Dermis microvascular lymphatic vessel endothelial cell (primary cell): ENCODE measurements at places on chromosomes 16 and 17. TPM values are rescaled to one million over a fixed set of nuclear protein-coding genes. Genes with fewer than 3 reads are reported as not detected.
A peak's percentile ranks its signal among the peaks of the same experiment; 100 is the strongest.

- peak; percentile 7 for DNase-seq
Measured at GRCh38 chr17:60959011-60959410, 281.4 kb downstream of the BCAS3 start.

- no peak for DNase-seq
Measured at GRCh38 chr16:7644176-7644575, 311.5 kb downstream of the RBFOX1 start.

DNA sequence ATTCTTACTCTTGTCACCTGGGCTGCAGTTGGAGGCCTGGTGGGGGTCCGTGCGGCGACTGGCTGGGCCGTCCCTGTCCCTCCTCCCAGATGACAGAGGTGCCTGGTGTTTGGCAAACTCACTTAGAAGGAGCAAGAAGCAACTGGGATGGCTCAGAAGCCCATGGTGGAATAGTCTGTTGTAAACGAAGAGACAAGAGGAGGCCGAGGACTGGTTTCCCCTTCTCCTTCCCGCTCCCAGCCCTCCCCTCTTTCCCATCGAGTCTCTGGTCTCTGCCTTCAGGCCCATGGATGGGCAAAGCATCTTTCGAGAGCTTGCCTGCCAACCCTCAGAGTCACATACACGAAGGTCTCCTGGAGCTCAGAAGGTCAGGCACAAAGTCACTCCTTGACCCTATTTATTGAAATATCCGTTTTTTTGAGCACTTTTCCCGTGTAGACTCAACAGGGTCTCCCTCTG is 364.4 kb downstream of the SEC14L1 start:
- DNase-seq: no peak

DNA sequence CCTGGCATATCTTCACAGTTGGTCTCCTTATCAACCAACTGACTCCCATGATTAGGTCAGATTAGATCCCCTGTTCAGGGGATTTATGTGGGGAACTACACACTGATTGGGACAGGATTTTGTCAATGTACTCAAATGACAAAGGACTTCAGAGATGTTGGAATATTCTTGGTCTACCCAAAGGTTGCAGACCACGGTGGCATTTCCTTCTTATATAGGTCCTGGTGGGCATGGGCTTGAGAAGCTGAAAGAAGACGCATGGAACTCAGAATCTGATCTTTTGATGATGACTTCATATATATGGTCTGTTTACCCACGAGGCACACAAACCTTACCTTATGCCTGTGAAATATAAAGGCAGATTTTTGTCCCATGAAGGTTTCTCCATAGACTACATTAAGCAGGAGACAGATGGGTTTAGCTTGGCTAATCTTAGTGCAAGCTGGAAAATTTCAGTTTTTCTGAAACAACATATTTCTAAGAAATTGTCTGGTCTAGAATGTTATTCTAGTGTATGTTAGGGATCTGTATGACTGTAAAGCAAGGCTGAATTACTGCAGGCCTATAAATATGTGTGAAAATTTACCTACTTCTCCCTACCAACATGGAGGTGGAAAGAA is 33.5 kb downstream of the HLF start:
- no peak for DNase-seq

DNA sequence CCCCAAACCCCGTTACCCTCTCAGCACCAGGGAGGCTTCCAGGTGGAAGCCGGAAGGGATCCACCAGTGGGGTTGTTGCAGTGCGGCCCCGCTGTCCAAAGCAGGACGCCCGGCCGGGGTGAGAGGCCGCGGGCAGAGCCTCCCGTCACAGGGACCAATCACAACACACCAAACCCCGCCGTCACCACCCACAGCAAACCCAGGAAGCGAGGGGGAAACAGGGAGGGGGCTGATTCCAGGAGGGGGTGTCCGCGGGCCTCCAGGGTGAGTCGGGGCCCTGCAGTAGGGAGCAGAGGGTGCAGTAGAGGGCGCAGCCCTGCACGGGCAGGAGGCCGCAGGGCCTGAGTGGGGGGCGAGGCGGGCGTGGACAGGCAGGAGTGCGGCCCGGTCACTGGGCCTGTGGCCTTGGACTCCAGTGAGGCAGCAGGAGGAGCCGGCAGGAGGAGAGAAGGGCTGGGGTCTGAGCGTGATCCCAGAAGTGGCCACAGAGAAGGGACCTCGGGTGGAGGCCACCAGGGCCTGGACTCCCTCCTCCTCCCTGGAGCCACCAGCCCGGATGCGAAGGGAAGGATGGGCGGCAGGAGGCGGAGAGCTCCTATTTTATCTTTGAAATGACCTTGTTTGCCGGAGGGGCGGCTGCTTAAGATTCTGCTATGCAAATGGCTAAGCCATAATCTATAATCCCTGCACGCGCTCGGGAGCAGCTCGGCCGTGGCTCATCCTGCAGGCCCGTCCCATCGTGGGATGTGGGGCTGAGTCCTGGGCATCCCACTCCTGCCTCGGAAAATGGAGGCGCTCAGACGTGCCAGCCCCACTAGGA is 41.5 kb downstream of the ZFPM1 start:
- no peak for DNase-seq

- peak; percentile 46 for DNase-seq
Measured at GRCh38 chr16:71360378-71360777, 1.9 kb downstream of the CALB2 start.

DNA sequence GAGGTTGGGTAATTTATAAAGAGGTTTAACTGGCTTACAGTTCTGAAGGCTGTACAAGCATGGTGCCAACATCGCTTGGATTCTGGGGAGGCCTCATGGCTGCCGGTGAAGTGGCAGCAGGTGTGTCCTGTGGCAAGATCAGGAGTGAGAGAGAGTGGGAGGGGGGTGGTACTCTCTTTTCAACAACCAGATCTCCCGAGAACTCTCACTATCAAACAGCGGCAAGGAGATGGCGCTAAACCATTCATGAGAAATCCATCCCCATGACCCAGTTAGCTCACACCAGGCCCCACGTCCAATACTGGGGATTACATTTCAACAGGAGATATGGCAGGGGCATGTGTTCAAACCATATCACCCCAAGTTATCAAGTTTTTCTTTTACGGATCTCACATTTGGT is 44.0 kb upstream of the CBX4 start:
- DNase-seq: no peak

GRCh38 chr17:63001689-63002394 is 35.8 kb downstream of the TANC2 start:
- DNase-seq: no peak

GRCh38 chr16:87575027-87575804 is 27.1 kb upstream of the JPH3 start:
- no peak for DNase-seq

GRCh38 chr17:56598466-56598865 is 5.0 kb downstream of the NOG start:
- DNase-seq: no peak

DNA sequence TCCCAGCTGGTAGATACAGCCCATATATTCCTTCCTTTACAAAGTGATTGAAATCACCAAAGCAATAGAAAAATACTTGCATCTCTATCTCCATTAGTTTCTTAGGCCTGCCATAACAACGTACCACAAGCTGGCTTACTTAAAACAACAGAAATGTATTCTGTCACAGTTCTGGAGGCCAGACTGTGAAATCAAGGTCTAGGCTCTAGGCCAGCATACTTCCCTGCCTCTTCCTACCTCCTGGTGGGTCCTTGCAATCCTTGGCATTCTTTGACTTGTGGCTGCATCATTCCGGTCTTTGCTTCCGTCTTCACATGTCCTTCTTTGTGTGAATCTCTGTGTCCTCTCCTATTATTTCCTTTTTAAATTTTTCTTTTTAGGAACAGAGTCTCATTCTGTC is 62.5 kb downstream of the ERCC4 start:
- DNase-seq: no peak

GRCh38 chr16:75296606-75297005 is 45.2 kb upstream of the BCAR1 start:
- DNase-seq: peak; percentile 91

DNA sequence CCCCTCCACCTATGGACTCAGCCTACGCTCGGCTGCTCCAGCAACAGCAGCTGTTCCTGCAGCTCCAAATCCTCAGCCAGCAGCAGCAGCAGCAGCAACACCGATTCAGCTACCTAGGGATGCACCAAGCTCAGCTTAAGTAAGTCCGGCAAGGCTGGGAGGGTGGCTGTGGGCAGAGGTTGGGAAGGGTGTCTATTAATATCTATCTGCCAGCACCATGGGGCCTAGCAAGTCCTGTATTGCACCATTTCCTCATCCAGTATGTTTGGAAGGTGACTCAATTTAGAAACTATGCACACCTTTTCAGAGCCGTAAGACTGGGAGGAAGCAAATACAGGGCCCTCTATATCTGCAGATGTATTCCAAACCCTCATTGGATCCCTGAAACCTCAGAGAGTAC is 45.0 kb upstream of the ARHGAP44 start:
- DNase-seq: no peak

DNA sequence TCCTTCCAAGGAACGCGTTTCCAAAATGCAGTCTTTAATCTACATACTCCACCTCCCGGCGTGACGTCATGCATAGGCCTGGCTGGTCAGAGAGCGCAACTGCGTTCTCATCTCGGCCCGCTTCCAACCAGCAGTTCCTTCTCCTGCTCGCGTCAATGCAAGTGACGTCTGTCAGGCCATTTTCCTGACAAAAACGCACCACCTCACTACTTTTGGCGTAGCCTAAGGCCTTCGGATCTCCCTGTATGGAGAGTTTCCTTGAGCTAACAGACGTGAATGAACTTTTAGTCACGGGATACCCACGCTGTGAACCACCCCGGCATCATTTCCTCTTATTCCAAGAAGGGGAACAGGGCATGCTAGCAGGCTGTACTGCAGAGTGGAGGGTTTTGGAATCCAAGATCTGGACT is 25.0 kb downstream of the TEX14 start:
- peak; percentile 42 for DNase-seq

GRCh38 chr17:82301916-82302567 is 15.4 kb downstream of the CD7 start:
- no peak for DNase-seq

DNA sequence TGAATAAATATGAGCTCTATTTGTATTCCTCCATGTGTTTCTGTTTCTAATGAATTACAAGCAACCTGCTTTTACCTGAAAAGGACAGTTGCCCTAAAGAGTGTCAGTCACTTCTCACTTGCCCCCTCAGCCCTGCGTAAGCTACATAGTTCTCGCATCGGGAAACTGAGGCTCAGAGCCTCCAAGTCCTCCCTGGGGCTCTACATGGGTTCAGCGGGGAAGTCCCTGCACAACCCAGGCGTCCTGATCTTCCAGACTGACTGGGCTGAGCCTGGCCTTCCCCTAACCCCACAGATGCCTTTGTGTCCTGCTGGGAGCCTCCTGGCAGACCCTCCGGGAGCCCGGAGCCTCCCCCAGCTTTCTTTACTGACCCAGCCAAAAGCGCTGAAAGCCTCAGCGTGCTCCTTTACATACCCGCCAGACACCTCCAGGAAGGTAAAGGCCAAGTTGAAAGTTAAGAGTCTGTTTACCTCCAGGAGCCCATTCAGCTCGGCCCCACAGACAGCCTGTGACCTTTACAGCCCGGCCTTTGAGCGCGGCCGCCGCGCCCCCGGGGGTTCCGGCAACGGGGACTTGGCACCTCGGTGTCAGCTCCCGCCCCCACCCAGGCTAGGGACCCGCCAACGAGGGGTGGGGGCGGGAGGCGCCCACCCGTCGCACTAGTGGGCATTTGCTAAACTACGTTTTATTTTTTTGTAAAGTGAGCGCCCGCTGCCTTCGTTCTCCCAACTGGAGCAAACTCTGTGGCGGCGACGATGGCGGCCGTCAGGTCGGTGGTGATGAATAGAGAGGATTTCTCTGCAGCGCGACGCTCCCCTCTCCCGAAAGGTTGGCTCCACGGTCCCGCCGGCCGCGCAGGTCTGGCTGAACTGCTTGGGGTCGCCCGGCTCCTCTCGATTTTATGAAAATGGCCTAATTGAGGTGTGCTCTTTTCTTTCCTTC is 4.4 kb upstream of the HOXB13 start:
- DNase-seq: no peak

DNA sequence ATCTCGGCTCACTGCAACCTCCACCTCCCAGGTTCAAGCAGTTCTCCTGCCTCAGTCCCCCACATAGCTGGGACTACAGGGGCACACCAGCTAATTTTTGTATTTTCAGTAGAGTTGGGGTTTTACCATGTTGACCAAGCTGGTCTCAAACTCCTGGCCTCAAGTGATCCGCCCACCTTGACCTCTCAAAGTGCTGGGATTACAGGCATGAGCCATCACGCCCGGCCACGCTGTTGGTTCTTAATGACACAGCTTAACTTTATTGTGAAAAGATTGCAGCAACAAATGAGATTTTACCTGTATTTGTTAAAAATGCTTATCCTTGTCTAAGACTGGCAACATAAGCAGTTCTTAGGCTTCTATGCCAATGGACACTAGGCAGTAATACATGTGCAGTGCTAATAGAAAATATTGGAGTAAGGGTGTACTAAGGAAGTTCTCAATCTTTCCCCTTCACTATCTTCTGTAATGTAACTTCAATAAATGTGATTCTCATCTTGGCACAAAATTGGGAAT is 2.9 kb downstream of the UBB start:
- no peak for DNase-seq

GRCh38 chr17:16007439-16007838 is 7.8 kb downstream of the TTC19 start:
- no peak for DNase-seq

- DNase-seq: no peak
Measured at GRCh38 chr16:66539623-66540469, 10.1 kb downstream of the TK2 start.

DNA sequence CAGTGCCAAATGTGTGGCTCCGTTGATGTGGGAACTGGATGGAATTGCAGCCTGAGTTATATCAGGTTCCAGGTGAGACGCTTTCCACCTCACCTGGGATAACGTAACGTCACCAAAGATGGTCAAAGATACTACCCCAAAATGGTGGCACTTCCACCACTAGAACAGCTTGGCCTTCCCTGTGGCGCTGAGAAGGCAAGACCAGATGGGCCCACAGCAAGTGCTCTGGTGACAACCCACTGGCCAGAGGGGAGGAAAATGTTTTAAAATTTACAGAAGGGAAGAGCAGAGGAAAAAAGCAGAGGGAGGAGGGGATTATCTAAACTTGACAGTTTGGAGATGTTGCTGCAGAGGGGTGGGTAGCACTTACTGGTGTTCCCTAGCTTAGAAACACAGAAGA is 7.5 kb upstream of the ITGA2B start:
- DNase-seq: no peak

DNA sequence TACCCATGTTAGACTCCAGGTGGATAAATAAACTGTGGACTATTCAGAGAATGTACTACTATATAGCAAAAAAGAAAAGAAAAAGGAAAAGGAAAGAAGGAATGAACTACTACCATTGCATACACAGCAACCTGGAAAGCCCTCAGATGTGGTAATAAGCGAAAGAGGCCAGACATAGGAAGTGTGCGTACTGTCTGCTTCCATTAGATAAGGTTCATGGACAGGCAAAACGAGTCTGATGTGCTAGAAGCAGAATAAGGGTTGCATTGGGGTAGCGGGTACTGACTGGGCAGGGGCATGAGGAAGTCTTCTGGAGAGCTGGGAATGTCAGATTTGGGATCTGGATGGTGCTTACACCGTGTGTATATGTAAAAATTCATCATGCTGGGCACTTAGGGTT is 21.8 kb downstream of the CLEC16A start:
- DNase-seq: no peak

- no peak for DNase-seq
Measured at GRCh38 chr16:77085981-77086380, 105.0 kb upstream of the MON1B start.

Gene MARVELD3
- total RNA-seq: 0.39 and 0.51 TPM in 2 replicates

Gene TMEM98
- total RNA-seq: 56.6 and 138 TPM in 2 replicates

Gene SEZ6L2
- total RNA-seq: 0.26 and 2.5 TPM in 2 replicates

Gene EMP2
- total RNA-seq: 21.7 and 38.9 TPM in 2 replicates

Gene DNAH9
- under 0.01 TPM in 1 of 2 replicates, not detected in the other for total RNA-seq

Gene DNASE1L2
- 0.25 and 0.26 TPM in 2 replicates for total RNA-seq

Gene PITPNM3
- 0.13 and 0.26 TPM in 2 replicates for total RNA-seq

Gene FOXN1
- total RNA-seq: not detected in 2 replicates

Gene C1QTNF8
- not detected in 2 replicates for total RNA-seq

Gene GUCY2D
- not detected in 2 replicates for total RNA-seq

Gene PYDC1
- total RNA-seq: not detected in 2 replicates

Gene CNGB1
- total RNA-seq: not detected in 2 replicates
